Right lung (tissue), 10 donors: ENCODE measurements at places on chromosomes 7 and 10. TPM values are rescaled to one million over a fixed set of nuclear protein-coding genes. Genes with fewer than 3 reads are reported as not detected.

Gene PSD
- polyA plus RNA-seq: 17.1 TPM

Gene GTF2IRD2
- 32.2 TPM for polyA plus RNA-seq

Gene GPR15LG
- not detected for polyA plus RNA-seq

Gene FRMD4A
- 48.9 TPM for polyA plus RNA-seq

Gene PTPN20
- polyA plus RNA-seq: 4.2 TPM

Gene PNLIPRP3
- not detected for polyA plus RNA-seq

Gene NKX1-2
- polyA plus RNA-seq: not detected

Gene LMBR1
- polyA plus RNA-seq: 63.6 TPM

Gene ERVW-1
- 0.70 TPM for polyA plus RNA-seq

Gene TEX36
- polyA plus RNA-seq: not detected

Gene NRCAM
- 12.3 TPM for polyA plus RNA-seq

Gene ASIC3
- 7.0 TPM for polyA plus RNA-seq

Gene FKBP6
- polyA plus RNA-seq: 0.26 TPM

Gene GPER1
- polyA plus RNA-seq: 3.9 TPM

Gene CYP2E1
- 2.2 TPM for polyA plus RNA-seq

Gene CRYGN
- 0.45 TPM for polyA plus RNA-seq

Gene LIPK
- not detected for polyA plus RNA-seq

Gene RBP3
- 0.10 TPM for polyA plus RNA-seq

Gene EMX2
- polyA plus RNA-seq: not detected

Gene TMEM225B
- 2.3 TPM for polyA plus RNA-seq
